ENCODE measurements at places on chromosomes 2 and 18.

- DNase-seq = peak; percentile 3
These were observed 42.2 kb downstream of the HIBCH start for GRCh38 chr2:190277234-190278112.

DNA sequence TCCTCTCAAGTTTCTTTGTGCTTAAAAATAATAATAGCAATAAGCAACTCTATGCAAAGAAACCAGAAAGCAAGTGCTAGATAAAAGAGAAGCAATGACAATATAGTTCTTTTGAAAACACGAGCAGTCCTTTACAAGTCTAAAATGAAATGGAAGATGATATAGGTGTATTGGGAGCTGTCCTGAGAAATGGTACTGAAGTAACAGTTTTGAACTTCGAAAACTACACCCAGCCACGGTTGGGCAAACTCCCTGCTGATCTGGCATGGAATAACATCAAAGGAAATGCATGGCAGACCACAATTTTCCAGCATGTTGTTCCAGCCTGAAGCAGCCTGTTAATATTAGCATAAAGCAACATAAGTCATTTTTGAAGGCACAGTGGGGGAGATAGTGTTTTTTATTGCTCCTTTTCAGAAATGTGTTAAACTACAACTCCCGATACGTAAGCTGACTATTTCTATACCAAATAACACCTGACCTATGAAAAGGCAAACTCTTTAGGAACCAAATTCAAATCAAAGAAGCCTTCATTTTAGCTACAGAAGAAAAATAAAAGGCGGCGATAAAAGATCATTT, 596.1 kb upstream of the KLHL29 start:
- no peak for DNase-seq

- no peak for DNase-seq
These were observed 321.7 kb downstream of the TXNL1 start for GRCh38 chr18:56316727-56317126.

DNA sequence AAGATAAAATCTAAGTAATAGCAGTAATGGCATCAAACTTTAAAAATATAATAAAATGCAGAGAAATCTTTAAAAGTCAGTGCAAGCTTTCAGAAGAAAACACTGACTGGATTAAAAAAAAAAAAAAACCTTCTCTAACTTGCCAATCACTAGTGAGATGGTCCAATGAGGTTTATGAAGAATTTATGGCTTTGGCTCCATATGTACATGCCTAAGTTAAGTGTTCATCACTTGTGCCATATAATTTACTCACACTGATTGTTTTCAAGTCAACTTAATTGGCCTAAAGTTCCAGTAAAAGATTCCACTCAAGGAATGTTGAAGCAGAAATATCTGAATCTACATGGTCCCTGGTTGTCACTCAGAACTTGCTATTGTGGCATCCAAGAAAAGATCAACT, 40.7 kb upstream of the RAB27B start:
- DNase-seq = no peak
